ENCODE measurements at places on chromosomes 4 and X.

DNA sequence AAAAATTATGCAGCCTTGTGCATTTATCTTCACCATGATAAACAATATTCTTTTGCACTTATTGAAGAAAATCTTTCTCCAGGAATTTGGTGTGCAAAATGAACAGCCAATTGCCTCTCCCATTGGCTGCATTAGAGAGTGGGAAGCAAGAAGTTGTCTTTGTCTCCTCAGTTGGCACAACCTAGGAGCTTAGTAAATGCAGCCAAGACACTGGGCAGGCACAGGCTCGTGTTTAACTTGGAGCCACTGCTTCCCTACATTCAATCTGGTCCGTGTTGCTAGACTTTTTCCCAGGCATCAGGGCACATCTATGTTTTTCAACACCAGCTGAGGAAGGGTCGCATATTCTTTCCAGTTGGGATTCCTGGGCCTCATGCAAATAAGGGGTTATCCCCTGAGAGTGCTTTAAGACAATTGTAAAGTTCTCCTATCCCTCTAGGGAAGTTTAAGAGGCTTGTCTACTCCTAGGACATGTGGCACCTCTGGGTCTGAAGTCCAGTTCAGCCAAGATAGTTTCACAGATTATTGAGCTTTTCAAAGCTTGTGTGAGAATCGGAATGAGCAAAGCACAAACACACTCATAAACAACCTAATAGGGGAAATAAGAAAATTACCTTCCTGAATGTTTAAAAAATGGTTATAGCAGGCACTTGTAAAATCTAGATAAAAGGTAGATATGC, 31.8 kb upstream of the SRD5A3 start:
- no peak overlapping the region for H3K27ac ChIP-seq
- H3K36me3 ChIP-seq: no peaks in the 10 kb centered on the region
- peaks cover 7% of the 10 kb centered on the region for H3K4me1 ChIP-seq
- H3K4me3 ChIP-seq: no peak overlapping the region

- no peaks in the 10 kb centered on the region for H3K4me1 ChIP-seq
- no peak overlapping the region for H3K4me3 ChIP-seq
- no peaks in the 10 kb centered on the region for H3K36me3 ChIP-seq
- no peak overlapping the region for H3K27ac ChIP-seq
- DNase-seq: no peak
- no peaks in the 10 kb centered on the region for H3K27me3 ChIP-seq
Measured at GRCh38 chrX:123171781-123172180, 12.3 kb upstream of the GRIA3 start.

GRCh38 chrX:28693101-28693500, 105.9 kb downstream of the IL1RAPL1 start:
- no peak overlapping the region for H3K4me3 ChIP-seq
- peaks cover 12% of the 10 kb centered on the region for H3K4me1 ChIP-seq
- no peak for DNase-seq

- H3K4me1 ChIP-seq: no peaks in the 10 kb centered on the region
- H3K36me3 ChIP-seq: no peaks in the 10 kb centered on the region
- H3K27ac ChIP-seq: no peak overlapping the region
- DNase-seq: no peak
- H3K4me3 ChIP-seq: no peak overlapping the region
- peaks cover 92% of the 10 kb centered on the region for H3K27me3 ChIP-seq
Measured at GRCh38 chr4:818106-818921, 7.6 kb downstream of the CPLX1 start.

- H3K4me3 ChIP-seq: no peak overlapping the region
- H3K27me3 ChIP-seq: no peaks in the 10 kb centered on the region
- H3K36me3 ChIP-seq: no peaks in the 10 kb centered on the region
- peaks cover 23% of the 10 kb centered on the region for H3K4me1 ChIP-seq
- DNase-seq: no peak
Measured at GRCh38 chr4:112857461-112857860, 192.0 kb upstream of the ANK2 start.

Measured in mesothelial cell of epicardium (in vitro differentiated cells).